ENCODE measurements at places on chromosomes 1 and 21.

DNA sequence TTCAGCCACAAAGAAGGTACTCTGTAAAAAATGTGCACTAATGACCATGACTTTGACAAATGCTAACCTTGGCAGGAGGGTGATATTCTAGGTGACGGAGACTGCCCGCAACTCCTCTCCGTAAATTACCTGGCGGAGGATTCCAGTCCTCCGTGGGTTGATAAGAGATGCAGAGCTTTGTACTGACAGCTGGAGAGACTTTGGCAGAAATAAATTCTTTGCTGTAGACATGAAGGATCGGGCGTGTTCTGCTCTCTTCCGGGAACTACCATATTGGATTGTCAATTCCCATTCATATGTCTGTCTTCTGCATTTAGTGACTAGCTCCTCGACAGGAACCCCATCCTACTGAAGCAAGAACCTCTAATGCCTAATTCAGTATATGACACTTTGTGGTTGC lies 158.3 kb upstream of the KAZN start:
- DNase-seq, result no peak

- DNase-seq, result no peak
Measured at GRCh38 chr1:181086926-181087325, 1.6 kb upstream of the IER5 start.

DNA sequence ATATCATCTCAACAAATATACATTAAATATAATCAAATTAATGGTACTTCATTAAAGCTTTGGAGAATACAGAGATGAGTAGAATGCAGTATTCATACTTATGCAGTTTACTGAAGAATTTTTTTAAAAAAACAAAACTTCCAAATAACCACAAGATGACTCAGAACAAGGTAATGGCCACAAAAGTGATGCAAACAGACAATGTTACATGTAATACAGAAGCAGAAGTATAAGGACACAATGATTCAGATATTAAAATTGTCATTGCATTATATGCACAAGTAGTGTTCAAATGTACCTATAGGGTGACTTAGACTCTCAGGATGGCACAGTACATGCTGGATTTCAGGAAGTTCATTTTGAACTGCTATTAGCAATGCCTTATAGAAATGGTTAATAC lies 227.2 kb upstream of the ST6GALNAC5 start:
- no peak for DNase-seq

GRCh38 chr1:152013664-152014237 lies 20.1 kb upstream of the S100A10 start:
- DNase-seq, result no peak

DNA sequence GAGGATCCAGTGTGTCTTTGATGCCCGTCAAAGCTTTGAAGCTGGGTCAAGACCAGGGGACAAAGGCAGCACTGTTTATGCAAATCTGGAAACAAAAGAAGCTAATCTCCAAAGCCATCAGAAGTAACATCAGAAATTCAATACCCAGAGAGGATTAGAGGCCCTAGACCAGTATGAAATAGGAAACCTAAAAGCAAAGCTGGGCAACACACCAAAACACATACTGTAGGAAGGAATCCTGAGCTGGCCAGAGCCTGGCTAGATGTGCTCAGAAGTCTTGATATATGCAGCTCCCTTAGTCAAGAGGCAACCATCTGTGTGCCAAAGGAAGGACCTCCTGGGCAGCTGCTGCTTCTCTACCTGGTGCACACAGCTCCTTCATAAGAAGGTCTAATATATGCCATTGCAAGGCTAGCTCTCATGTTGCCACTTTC lies 12.3 kb downstream of the COLGALT2 start:
- DNase-seq, result no peak

DNA sequence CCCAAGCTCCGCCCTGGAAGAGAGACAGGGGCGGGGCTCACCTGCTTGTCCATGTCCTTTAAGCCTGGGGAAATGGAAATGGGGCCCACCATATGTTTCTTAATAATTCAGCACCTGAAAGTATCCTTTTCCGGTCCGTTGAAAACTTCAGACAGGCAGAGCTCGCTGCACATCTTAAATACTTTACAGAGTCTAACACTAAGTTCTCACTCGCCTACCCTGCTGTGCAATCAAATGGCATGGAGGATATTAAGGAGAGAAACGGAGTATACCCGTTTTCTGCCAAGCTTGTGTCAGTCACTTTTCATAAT lies 467 bp upstream of the CC2D1B start:
- DNase-seq, result no peak

DNA sequence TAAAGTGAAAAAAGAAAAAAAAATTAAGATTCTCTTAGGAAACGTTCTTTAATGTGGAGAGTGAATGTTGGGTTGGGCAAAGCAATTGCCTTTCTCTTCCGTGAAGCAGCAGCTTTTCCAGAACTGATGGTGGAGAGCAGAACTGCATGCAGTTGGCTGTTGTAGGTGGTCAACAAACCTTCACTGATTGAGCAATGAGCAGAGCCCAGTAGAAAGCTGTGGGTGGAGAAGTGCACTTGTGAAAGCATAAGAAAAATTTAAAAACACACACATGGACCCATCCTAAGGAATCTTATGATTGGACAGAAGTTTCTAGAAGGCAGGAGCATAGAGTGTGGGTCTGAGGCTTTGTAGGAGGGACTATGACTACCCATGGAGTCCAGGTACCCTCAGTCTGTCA lies 4.5 kb downstream of the PRELP start:
- DNase-seq, result no peak
